ENCODE measurements at places on chromosomes 11 and 22.
A peak's percentile ranks its signal among the peaks of the same experiment; 100 is the strongest.

- DNase-seq: no peak
Measured at GRCh38 chr11:113849713-113850112, 25.7 kb downstream of the USP28 start.

- no peak for DNase-seq
Measured at GRCh38 chr22:40953471-40953870, 2.3 kb downstream of the RBX1 start.

- no peak for DNase-seq
Measured at GRCh38 chr11:33970984-33971466, 79.1 kb upstream of the LMO2 start.

GRCh38 chr11:8584082-8584481 is 9.9 kb downstream of the STK33 start:
- no peak for DNase-seq

GRCh38 chr22:27879923-27880322 is 39.1 kb downstream of the PITPNB start:
- no peak for DNase-seq

DNA sequence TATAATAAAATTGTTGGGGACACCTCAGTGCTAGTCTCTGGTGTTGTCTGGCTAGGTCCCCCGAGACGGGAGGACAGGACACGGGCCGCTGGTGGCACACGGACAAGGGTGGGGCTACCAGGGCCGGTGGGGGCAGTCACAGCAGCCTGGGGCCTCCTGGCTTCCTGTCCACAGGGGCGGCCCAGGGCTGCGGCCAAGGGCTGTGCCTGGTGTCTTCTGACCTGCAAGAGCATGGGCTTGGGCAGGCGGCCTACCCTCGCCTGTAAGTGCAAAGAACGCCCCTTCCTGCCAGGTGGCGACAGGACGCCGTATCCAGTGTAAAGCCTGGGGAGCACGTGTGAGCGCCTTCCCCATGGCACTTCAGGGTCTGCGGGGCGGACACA is 3.6 kb downstream of the LRFN4 start:
- no peak for DNase-seq

DNA sequence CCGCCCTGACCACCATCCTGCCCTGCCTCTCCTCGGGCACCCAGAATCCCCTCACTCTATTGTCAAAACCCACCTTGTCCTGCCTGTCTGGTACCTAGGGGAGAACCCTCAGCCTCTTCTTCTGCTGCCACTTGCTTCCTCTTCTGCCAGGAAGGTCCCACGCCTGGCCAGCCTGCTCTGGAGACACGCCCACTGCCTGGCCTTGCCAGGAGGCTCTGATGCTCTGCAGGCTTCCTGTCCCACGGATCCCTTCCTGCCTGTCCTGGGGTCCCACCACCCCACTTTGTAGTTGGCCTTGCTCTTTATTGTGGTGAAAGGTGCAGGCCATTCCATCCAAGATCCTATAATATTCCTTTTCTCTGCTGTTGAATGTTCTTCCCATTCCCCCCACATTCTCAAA is 63.4 kb downstream of the BMAL1 start:
- no peak for DNase-seq

DNA sequence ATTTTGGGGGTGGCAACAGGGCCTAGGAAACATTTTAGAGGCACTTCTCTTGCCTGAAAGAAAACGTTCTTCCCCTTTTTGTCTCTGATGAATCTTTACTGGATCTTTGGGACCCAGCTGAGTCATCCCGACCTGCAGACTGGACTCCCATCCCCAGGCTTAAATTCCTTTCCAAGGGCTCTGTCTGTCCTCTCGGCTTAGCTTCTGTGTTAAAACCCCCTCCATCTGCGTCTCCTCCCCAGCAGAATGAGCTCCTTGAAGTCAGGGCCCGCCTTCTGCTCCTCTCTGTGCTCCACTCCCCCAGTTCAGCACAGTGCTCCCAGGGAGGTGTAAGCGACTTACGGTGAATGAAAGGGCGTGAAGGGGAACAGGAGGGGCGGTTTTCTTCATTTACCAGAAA is 895 bp upstream of the DAGLA start:
- no peak for DNase-seq

DNA sequence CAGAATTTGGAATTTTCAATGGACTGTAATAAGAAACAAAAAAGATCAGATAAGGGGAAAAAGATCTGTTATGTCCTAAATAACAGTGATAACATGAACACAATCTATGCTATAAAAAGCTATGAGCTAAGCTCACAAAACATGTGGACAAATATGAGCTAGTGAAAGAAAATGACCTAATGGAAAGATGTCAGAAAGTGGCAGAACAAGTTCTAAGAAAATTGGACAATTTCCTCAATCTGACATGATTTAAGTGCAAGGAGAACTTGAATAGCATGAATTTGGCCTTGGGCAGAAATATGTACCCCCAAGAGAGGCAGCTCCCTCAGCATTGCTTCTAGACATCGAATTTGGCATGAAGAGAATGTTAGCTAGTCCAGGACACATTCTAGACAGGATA is 212.0 kb upstream of the PGR start:
- DNase-seq: no peak

DNA sequence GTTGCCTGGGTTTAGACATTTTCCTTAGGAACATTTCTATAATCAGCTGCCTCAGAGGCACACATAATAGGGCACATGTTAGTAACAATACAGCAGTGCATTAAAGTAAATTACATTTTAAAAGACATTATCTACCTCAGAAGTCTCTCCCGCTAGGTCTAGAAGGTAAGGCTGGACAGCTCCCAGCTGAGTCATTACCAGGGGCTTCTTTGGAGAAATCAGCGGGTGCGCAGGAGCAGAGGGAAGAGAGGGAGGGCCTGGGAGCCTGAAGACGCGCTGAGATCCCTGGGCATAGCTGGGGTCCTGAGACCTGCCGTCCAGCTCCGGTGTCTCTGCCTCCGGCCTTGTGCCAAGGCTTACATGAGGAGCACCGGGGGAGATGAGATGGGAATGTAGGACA is 67.7 kb downstream of the TMPRSS5 start:
- no peak for DNase-seq

GRCh38 chr22:37860796-37861421 is 11.7 kb downstream of the EIF3L start:
- DNase-seq: no peak

- DNase-seq: no peak
Measured at GRCh38 chr22:27626675-27627443, 174.7 kb downstream of the MN1 start.

- DNase-seq: no peak
Measured at GRCh38 chr22:17783312-17783711, 9.0 kb upstream of the BID start.

- DNase-seq: no peak
Measured at GRCh38 chr22:45478108-45478771, 24.4 kb upstream of the FBLN1 start.

DNA sequence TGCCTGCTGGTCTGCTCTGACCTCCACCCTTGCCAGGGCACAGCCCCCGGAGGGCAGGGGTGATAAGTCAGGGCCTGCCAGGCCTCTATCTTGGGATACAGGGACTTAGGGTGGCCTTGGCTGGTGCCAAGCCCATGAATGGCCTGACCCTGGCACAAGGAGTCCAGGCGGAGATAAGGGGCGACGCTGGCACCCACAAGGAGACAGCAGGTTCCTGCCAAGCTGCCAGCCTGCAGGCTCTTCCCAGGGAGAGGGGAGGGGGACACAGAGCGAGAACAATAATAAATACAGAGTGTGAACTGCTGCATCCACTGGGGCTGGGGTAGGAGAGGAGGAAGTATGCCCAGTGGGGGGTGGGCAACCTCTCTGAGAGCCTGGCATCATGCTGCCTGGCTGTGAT is 978 bp downstream of the CSDC2 start:
- DNase-seq: no peak

- no peak for DNase-seq
Measured at GRCh38 chr22:44647141-44647540, 54.9 kb upstream of the PRR5 start.

GRCh38 chr11:84165139-84165538 is 879.0 kb upstream of the CCDC90B start:
- DNase-seq: no peak

GRCh38 chr22:22156716-22157347 is 87.8 kb upstream of the VPREB1 start:
- DNase-seq: peak; percentile 45

DNA sequence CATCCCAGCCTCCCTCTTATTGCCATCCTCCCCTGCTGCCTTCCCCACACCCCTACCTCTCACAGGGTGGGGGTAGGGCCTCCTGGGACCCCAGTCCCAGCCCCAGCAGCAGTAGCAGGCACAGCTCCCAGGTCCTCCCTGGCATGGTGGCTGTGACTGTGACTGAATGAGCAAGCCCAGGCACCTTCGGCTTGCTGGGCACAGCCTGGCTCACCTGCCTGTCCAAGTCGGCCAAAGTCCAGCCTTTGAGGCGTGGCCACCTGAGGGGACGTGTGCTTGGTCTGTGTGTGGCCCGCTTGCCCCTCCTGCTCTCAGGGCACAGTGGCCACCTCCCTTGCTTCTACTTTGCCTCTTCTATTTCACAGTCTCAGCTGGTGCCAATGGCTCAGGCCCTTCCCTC is at the start of gene TREH:
Gene TREH (minus strand): TSS at position 168 of the 400 bp plus-strand sequence. CDS start 23 bp downstream, at position 145.
- no peak for DNase-seq

DNA sequence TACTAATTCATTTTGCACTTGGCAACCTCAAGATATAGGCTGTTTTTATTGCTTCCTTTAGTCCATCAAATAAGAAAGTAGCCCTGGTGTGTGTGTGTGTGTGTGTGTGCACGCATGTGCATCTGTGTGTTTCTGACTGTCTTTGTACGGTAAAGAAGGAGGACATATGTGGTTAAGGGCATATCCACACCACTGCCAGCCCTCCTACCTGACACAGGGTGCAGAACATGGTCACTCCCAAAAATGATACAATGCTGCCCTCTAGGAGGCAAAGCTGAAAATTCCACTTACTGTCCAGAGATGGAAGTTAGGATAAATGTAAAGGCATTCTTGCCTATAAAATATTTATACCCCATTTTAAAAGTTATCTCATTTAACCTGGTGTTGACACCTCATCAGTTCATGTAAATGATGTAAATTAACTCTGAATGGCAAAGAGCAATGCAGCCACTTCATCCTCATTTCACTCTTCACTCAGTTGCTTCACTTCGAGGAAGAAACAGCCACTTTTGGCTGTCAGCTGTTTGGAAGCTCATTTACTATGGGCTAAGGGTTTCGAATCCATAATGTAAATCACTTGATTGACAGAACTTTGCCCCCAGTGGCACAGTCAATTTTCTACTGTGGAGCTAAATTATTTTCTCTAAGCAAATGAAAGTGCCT is 83.1 kb upstream of the MTNR1B start:
- no peak for DNase-seq

DNA sequence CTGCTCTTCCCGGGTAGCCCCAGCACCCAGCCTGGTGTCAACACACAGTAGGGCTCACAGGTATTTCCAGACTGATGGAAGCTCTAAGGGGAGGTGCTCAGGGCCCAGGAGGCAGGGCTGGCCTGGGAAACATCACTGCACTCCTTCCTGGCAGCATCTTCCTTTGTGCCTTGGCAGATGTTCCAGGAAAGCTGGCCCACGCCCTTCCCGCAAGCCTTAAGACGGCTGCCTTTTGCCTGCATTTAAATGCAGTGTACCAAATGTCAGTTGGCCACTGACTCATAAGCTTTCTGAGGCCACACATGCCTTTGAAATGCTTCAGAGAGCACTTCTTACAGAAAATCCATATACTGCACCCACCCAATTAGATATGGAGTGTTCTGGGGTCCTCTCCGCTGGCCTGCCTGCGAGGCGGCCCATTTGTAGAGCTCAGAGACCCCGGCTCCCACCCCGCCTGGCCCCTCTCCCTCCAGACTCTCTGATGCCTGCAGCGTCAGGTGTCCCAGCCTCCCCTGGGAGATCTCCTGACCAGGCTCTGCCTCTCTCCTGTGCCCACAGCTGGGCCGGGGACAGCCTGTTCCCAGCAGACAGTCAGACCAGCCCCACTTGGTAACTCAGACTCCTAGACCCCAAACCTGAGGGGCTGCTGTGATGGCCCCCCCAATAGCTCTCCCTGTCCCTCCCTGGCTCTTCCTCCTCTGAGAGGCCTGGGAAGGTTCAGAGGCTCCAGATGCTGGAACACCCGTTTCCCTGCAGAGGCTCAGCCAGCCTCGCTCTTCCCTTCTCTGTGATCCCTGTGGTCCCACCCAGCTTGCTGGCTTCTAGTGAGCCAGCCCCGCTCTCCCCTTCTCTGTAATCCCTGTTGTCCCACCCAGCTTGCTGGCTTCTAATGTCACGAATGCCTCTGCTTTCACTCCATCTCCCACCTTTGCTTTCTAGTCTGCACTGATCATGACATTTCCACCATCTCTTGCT is 47.6 kb upstream of the THY1 start:
- no peak for DNase-seq

DNA sequence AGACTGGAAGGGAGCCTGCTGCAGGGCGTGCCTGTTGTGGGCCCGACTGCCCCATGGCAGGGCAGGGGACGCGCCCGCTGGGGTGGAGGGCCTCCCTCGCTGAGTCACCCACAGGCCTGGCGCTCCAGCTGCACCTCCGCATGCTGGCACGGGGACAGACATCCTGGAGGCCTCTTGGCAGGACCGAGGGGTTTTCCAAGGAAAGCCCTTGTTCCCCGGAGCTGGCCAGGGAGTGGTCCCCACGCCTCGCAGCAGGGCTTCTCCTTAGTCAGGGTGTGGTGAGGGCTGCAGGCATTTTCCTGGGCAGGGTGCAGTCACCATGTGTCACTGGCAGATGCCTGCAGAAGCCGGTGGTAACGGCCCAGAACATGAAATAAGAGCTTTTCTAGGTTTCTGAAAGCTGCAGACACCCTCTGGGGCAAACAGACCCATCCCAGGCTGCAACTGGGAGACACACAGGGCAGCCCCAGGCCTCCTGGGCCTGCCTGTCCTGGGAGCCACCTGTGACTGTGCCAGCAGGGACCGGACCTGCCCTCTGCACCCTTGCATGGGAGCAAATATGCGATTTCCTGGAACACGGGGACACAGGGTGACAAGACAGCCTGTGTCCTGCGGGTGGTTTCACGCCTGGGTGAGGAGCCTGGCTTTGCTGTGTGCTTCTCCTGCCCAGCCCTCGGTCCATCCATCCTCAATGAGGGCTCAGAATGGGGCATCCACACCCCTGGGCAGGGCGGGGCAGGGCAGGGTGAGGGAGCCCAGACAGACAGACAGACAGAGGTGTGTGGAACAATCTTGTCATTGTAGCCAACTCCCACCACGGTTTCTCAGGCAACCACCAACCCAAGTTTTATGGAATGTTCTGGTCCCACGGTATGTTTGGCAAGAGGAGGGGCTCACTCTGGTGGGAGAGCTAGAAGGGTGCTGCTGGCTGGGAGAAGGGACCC is 43.2 kb upstream of the FADD start:
- DNase-seq: no peak

- DNase-seq: no peak
Measured at GRCh38 chr11:117934526-117935307, 5.5 kb upstream of the TMPRSS13 start.

DNA sequence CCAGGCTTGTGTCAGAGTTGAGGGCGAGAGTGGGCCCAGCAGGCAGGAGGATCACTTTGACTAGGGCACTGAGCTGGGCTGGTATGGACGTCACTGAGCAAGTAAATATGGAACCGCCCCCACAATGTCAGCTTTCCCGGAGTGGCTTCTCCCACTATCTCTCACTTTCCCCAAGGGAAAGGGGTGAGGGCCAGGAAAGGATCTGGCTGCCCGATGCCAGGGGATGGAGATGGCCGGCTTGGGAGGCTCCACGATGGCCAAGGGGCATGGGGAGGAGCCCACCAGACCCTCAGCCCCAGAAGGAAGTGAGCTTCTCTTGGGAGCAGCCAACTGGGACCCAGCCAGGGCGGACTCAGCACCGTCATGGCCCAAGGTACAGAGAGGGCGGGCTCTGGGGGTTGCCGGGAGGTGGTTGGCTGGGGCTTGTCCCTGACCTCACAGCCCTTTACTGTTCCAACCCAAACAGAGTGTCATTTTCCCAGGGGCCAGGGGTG is 8.7 kb downstream of the PRDM11 start:
- no peak for DNase-seq
